ENCODE measurements at places on chromosomes 1 and 21.
A peak's percentile ranks its signal among the peaks of the same experiment; 100 is the strongest.

DNA sequence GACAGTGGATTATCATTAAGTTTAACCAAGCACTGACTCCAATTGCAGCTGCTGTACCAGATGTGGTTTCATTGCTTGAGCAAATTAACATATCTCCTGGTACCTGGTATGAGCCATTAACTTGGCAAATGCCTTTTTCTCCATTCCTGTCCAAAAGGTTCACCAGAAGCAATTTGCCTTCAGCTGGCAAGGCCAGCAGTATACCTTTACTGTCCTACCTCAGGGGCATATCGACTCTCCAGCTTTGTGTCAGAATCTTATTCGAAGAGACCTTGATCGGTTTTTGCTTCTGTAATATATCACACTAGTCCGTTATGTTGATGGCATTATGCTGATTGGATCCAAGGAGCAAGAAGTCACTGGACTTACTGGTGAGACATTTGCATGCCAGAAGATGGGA lies 9.5 kb upstream of the GTF2B start:
- DNase-seq, result no peak

GRCh38 chr1:61152066-61152465 lies 69.7 kb downstream of the NFIA start:
- DNase-seq, result no peak

GRCh38 chr21:42056468-42056867 lies 14.6 kb upstream of the UMODL1 start:
- DNase-seq, result no peak

- no peak for DNase-seq
Observed at GRCh38 chr1:156128654-156129597, 14.4 kb downstream of the LMNA start.

DNA sequence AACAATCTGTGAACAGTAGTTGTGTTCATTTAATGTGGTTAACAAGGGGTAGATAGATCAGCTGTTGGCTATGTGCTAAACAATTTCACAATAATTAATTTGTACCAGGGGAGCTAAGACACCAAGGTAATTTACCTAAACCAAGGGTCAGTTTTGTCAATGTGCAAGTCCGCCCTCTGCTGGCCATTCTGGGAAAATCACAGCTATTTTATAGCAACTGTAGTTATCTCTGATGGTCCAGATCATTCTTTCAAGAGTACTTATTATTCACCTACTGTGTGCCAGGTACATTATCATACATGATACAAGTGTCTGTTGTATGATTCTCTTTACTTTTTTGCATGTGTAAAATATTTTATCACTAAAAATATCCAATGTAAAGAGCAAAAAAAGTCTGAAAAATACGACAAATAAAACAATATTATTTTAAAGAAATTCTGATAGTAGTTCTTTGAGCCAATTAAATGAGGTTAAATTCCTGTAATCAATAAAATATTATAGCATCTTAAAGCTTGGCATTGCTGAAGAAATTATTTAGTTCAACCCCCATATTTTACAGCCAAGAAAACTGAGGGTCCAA lies 312.3 kb upstream of the FAM78B start:
- DNase-seq, result no peak

- DNase-seq, result no peak
Observed at GRCh38 chr1:32068957-32069588, 3.7 kb upstream of the TMEM39B start.

- DNase-seq, result no peak
Observed at GRCh38 chr1:86965012-86965826, 50.8 kb downstream of the HS2ST1 start.

GRCh38 chr1:9651565-9652378 lies at the start of gene PIK3CD:
Gene PIK3CD, plus strand, starts transcription at chr1:9651731. Its CDS starts 58,725 bp downstream, at chr1:9710456.
- peak; percentile 28 for DNase-seq

- DNase-seq, result no peak
Observed at GRCh38 chr1:23774174-23774880, 3.9 kb upstream of the PITHD1 start.

GRCh38 chr21:35597750-35598339 lies 462.5 kb downstream of the SETD4 start:
- DNase-seq, result no peak

DNA sequence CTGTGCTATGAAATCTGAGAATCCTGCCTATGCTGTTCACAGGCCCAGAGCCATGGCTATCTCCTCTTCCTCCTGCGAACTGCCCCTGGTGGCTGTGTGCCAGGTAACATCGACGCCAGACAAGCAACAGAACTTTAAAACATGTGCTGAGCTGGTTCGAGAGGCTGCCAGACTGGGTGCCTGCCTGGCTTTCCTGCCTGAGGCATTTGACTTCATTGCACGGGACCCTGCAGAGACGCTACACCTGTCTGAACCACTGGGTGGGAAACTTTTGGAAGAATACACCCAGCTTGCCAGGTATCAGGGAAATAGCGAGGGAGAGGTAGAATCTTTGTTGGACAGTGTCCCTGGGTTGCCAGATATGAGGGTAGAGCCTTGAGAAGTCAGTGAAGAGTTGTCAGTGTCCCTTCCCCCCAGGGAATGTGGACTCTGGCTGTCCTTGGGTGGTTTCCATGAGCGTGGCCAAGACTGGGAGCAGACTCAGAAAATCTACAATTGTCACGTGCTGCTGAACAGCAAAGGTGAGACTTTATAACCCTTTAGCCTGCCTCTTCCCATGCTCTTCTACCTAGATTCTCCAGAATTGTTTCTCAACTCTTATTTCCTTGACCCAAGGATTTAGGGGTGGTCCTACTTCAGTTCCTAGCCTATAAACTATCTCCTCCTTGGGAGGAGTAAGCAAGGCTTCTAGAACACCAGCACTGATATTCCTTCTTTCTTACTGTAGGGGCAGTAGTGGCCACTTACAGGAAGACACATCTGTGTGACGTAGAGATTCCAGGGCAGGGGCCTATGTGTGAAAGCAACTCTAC lies 1.4 kb downstream of the NIT1 start:
- peak; percentile 39 for DNase-seq

DNA sequence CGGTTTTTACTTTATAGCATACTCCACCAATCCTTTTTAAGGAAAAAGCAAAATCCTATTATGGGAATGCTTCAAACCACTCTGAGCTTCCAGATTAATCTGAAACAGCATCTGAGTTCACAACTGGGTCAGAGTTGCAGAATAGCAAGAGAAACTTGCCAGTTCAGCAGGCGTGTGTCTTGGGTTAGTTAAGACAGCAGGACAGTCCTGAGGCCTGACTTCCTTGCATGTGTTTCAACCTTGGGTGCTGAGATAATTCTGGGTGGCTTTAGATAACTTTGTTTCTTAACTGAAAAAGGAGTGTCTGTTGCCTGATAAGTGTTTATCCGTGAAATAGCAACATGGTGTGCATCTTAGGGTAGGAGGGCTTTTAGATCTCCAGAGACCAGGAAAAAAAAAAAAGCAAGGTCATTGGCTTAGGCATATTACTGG lies 169.2 kb downstream of the DHRS3 start:
- no peak for DNase-seq

- no peak for DNase-seq
Observed at GRCh38 chr1:14111121-14111520, 411.1 kb downstream of the PRDM2 start.

DNA sequence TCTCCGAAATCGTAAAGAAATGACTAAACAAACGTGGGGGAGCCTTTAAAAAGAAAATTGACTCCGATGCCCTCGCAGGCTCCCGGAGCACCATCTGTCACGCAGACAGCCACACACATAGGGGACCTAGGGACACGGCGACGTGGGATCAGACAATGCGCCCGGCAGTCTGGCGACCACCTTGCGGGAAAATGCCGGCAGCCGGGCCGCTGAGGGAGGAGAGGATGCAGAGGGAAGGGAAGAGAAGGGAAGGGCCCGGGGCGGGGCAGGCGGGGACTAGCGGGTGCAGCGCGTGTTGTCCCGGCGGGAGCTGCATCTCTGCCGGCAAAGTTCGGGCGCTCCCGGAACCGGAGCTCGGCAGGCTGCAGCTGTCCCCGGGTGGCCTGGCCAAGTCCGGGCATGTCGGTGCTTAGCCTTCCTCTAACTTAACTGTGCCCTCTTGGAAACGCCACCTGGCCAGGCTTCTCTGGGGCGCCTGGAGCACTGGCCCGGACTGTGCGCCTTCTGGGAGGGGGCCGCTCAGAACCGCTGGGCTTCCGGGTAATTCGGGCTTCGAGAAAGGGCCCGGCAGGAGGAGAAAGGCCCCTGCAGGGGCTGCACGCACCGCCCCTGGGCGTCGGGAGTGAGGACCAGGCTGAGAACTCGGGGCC lies 1.8 kb downstream of the NHLH2 start:
- DNase-seq, result no peak

GRCh38 chr1:160370561-160371345 lies 3.9 kb downstream of the NHLH1 start:
- DNase-seq, result no peak

DNA sequence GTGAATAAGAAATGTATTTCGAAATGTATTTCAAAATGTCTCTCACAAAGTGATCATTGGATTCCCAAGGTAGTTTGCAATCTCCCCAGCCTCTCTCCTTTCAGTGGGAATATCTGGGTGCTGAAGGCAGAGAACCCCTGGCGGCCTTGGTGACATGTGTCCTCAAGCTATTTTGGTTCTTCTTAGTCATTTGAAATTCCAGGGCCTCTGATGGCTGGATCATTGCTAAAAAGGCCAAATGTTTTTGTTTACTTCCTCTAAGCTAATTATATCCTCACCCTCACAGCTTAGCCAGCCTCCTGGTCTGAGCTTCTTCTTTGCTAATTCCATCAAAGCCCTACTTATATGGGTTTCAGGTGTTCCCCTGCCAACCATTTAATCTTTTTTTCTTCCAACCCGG lies 71.2 kb downstream of the LRRC40 start:
- DNase-seq, result no peak

DNA sequence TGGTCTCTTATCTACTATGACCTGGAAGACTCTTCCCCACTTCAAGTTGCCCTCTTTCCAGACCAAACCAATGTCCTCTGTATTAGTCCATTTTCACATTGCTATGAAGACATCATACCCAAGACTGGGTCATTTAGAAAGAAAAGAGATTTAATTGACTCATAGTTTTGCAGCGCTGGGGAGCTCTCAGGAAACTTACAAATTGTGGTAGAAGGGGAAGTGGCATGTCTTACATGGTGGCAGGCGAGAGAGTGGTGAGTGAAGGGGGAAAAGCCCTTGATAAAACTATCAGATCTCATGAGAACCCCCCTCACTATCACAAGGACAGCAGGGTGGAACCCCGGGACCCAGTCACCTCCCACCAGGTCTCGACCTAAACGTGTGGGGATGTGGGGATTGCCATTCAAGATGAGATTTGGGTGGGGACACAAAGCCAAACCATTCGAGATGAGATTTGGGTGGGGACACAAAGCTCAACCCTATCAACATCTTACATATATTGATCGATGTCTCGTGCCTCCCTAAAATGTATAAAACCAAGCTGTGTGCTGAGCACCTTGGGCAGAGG lies 14.2 kb upstream of the AGPAT3 start:
- no peak for DNase-seq

DNA sequence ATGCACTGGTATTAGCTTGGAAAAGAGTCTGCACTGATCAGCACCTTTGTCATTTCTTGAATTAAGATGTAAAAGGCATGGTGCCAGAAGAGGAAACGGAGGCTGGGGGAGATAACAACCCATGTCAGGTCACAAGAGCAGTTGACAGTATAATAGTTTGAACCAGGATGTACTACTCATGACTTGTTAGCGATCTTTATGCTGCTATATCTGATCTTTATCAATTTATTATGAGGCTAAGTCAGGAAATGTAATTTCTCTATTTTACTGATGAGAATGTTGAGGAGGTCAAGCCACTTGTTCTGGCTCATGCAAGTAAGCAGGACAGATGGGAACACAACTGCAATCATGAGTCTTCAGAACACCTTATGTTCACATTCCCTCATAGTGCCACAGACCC lies 41.4 kb downstream of the RGS5 start:
- DNase-seq, result no peak

- DNase-seq, result no peak
Observed at GRCh38 chr1:232952514-232953499, 2.4 kb downstream of the NTPCR start.

DNA sequence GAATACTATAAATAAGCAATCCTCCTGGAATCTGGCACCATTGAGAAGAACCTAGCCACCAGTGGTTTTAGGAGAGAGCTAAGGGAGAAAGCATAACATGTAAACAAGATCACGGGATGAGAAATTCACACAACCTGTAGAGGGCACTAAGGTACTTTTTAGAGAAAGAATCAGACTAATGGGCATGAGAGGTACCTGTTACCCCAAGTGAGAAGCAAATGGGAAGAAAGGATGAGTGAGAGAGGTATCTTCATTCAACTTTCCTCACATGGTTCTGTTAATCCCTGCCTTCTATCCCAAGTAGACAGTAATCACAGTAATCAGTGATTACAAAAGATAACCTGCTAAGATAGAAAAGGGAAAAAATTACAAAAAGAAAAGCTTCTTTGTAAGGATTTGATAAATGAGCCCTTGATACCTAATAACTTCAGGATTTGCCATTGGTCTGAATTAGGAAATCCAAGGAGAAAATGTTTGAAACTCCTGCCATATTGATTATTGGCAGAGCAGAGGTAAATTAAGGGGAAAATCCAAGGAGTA lies 251.1 kb upstream of the ADGRL2 start:
- DNase-seq, result no peak

DNA sequence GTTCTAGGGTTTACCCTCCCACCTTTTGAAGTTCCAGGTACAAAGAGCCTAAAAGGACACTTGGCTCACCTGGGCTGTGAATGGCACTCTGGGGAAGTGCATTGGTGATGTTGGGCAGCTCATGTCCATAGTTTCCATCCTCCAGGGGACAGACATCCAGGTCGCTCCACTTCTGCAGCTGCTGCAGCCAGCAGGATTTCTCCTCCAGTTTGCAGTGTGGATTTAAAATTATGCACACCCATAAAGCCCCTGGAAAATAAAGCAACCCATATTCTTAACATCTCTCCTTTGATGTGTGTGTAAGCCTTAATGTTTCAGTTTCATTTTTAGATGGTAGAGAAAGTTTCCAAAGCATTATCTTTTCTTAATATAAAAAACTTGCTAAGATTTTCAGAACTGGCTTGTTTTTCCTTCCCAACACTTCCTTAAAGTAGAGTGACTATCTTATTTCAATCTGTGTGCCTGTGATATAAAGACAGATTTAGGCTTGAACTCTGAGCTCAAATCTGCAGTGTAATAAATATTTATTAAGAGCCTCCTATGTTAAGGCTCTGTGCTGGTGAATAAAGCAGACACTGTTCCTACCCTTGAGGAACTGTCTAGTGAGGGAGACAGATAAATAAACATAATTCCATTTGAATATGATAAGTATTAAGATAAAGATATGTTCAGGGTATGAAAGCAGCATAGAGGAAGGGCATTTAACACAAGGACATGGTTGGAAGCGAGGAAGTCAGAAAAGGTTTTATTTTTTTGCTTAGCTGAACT lies 39.1 kb downstream of the UROD start:
- no peak for DNase-seq

- DNase-seq, result peak; percentile 31
Observed at GRCh38 chr1:27111626-27112573, 43.0 kb downstream of the SLC9A1 start.

DNA sequence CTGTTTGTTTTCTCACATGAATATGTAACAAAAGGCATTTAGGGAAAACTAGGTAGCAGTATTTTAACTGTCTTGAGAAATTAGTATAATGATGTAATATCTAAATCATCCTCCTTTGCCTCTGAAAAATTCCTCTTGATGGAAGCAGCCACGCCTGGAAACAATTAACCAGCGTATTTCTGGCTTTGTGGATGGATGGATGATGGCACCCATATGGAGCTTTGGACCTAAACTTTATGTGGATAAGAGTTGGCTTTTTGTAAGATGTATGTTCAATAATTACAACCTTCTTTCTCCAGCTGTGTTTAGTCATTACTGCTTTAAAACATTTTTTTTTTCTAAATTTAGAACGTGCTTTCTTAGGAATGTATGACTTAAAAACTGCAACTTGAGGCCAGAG lies 12.7 kb downstream of the CDCA8 start:
- DNase-seq, result no peak

- no peak for DNase-seq
Observed at GRCh38 chr1:156496211-156496761, 4.3 kb downstream of the MEF2D start.

Measured in T-helper 22 cell (primary cell).